GM06990 (cell line): ENCODE measurements at places on chromosomes 16 and 17.

- DNase-seq: no peak
These were observed 279.4 kb downstream of the PARN start for GRCh38 chr16:14350626-14351025.

DNA sequence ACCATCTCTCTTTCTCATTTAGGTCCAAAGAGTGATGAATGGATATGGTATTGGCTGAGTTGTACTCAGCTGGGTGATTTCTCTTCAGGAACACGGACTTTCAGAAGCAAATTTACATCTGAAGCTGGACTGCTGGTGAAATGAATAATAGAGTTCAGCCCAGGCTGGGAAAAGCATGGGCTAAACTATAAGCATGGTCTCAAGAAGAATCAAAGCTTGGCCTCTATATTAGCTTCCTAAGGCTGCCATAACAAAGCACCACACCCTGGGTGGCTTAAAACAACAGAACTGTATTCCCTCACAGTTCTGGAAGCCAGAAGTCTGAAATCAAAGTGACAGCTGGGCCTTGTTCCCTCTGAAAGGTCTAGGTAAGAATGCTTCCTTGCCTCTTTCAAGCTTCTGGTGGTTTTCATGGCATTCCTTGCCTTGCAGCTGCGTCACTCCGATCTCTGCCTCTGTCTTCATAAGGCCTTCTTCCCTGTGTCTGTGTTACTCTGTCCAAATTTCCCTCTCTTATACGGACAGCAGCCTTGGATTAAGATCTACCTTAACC lies 89.8 kb upstream of the CES5A start:
- DNase-seq: no peak

GRCh38 chr17:13996748-13997147 lies 72.6 kb upstream of the COX10 start:
- DNase-seq: no peak

- DNase-seq: no peak
These were observed 1373.3 kb upstream of the GOT2 start for GRCh38 chr16:60107437-60107836.

GRCh38 chr17:4003131-4003500 lies 38.9 kb upstream of the ATP2A3 start:
- DNase-seq: no peak

GRCh38 chr17:39605492-39606433 lies 2.0 kb downstream of the NEUROD2 start:
- peak; percentile 42 for DNase-seq

- no peak for DNase-seq
These were observed 94.0 kb downstream of the CACNG1 start for GRCh38 chr17:67138392-67138791.

- no peak for DNase-seq
These were observed 8.0 kb downstream of the HS3ST3A1 start for GRCh38 chr17:13593757-13594156.
